ENCODE measurements at places on chromosomes 6 and 20.

GRCh38 chr6:1580109-1580508 lies 29.6 kb upstream of the FOXC1 start:
- DNase-seq, result no peak

DNA sequence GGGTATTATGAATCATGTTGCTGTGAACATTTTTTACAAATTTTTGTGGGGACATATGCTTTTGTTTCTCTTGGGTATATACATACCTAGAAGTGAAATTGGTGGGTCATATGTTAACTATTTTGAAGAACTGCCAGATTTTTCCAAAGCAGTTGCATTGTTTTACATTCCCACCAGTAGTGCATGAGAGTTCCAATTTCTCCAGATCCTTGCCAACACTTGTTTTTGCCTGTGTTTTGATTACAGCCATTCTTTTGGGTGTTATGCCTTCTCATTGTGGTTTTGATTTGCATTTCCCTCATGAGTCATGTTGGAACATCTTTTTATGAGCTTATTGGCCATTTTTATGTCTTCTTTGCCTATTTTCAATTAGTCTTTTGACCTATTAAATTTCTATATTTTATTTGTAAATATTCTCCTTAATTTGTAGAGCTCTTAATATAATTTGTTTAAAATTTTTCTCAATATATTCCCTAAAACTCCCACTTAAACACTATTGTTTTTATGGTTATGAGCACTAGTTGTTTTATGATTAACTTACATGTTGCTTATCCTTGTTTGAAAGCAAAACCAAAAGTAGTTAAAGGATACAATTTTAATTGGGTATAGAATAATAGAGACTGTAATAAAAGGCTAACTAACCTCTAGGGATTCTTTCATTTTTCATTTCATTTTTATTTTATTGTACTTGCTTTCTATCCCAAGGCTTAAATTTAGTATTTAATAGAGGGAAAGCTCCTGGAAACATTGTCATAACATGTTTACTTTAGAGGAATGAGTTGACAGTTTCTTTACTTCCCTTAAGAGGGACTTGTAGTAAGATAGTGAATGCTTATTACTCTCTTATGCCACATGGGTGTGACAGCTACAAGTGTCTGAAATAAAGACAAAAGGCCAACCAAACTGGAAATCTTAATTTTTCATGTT lies 5.5 kb downstream of the UBR2 start:
- DNase-seq, result no peak

DNA sequence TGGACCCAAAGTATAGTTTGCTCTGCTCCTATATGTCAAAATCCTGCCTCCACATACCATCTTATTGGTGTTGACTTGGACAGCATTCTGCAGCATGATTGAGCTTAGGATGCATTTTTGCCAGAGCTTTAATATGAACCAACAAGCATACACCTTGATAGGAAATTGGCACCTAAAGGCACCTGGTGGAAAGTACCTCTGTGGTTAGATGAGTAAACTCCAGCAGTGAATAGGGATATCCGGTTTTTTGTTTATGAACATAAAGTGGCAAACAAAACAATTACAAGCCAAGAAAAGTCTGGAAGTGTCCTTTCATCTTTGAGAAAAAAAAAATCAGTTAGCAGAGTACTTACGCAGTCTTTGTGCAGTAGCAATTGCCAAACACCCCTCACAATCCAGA lies 6.2 kb upstream of the CYP24A1 start:
- DNase-seq, result no peak

GRCh38 chr20:59035381-59035780 lies 3.2 kb upstream of the ATP5F1E start:
- no peak for DNase-seq

DNA sequence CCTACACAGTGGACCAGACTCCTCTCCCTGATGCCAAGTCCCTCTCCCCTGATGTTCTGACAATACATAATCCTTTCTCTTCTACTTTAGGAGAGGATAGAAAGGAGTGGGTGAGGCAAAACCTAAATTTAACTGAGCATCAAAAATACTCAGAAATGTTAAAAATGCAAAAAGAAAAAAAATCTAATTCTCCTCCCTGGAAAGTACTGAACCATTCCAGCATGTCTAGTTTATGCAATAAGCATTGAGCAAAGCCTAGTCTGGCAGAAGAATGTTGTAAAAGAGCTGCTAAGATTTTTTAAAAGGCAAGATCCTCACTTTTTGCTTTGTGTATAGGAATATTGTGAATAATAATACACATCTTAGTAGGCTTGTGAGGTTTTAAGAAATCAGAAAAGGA lies 116.6 kb upstream of the STXBP5 start:
- no peak for DNase-seq

- DNase-seq, result peak; percentile 19
These were observed 612 bp downstream of the ADAT2 start for GRCh38 chr6:143449714-143450452.

GRCh38 chr6:124053315-124053714 lies 249.7 kb downstream of the NKAIN2 start:
- DNase-seq, result no peak

DNA sequence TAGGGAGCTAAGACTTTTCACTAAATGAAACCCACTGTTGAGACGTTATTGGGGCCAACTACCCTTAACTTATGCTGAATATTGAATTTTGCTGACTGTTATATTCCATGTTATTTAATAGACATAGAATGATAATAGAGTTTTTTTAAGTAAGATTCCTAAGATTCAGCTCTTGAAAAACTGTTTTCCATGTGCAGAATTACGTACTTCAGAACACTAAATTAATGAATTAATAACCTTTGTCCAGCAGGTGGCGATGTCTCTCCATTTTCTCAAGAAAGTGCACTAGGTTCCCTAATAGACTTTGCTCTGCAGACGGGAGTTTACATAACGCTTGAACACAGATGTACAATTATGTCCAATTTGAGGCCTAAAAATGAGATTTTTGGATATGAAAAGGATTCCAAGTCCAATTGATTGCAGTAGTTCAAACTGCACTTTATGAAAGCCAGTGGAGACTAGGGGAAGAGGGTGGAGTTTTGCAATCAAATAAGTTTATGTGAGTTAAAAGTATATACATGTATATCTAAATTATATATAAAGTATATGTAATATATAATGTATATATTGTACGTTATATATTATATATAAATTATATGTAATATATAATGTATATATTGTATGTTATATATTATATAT lies 282.1 kb downstream of the UST start:
- DNase-seq, result peak; percentile 56

- peak; percentile 86 for DNase-seq
These were observed 86.0 kb downstream of the DHX35 start for GRCh38 chr20:39048000-39048696.

- DNase-seq, result peak; percentile 72
These were observed 39.8 kb upstream of the MYL9 start for GRCh38 chr20:36501367-36502006.

DNA sequence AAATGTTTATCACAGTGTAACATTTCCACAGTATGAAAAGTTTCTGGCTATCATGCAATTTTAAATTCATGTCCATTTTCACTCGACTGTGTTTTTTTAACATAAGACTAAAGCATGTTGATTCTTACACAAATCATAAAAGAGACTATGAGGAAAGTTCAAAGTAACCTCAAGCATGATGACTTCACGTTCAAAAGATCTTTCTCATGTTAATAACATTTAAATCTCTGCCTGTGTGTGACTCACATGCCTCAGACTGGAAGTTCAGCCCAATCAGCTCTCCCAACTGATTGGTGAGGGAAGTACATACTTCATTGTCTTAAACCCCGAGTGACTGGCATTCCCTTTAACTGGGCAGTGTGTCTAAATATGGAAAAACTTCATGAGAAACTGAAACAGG lies 37.4 kb downstream of the ATXN1 start:
- no peak for DNase-seq

DNA sequence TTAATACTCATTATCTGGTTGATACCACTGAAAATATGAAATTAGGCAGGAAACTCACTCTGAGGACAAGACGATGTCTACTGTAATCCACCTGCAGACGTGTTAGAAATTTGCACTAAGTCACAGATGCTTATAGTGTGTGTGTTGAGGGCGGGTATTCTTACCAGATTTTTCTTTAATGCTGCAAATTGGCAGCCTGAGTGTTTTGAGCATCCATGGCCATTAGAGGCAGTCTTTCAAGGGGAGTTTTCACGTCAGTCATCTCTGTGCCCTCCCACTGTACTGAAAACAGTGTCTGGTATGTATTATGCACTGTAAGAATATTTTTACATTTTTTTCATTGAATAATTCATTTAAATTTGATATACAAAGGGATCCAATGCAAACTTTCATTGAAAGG lies 266.5 kb upstream of the QKI start:
- no peak for DNase-seq

GRCh38 chr6:123610779-123611178 lies 26.0 kb downstream of the TRDN start:
- DNase-seq, result no peak

- no peak for DNase-seq
These were observed 990.5 kb upstream of the CITED2 start for GRCh38 chr6:140364916-140365315.

GRCh38 chr6:111651185-111652034 lies 45.7 kb upstream of the TRAF3IP2 start:
- no peak for DNase-seq

- DNase-seq, result peak; percentile 37
These were observed 20.6 kb upstream of the ARHGAP18 start for GRCh38 chr6:129730477-129731165.

DNA sequence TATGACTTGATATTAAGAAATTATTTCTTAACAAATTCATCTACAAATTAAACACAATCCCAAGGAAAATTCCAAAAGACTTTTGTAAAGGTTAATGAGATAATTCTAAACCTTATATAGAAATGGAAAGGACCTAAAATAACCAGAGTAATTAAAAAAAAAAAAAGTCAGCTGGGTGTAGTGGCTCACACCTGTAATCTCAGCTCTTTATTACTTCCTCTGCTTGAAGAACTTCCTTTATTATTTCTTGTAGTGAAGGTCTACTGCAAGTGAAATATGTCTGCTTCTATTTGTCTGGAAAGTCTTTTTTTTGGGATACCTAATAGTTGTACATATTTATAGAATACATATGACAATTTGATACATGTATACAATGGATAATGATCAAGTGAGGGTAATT lies 20.2 kb upstream of the BLCAP start:
- no peak for DNase-seq

- DNase-seq, result no peak
These were observed 12.4 kb downstream of the HTR1B start for GRCh38 chr6:77450924-77451323.

GRCh38 chr20:20480689-20481088 lies 112.8 kb downstream of the INSM1 start:
- no peak for DNase-seq

- DNase-seq, result no peak
These were observed 47.6 kb downstream of the MRAP2 start for GRCh38 chr6:84081222-84081621.

DNA sequence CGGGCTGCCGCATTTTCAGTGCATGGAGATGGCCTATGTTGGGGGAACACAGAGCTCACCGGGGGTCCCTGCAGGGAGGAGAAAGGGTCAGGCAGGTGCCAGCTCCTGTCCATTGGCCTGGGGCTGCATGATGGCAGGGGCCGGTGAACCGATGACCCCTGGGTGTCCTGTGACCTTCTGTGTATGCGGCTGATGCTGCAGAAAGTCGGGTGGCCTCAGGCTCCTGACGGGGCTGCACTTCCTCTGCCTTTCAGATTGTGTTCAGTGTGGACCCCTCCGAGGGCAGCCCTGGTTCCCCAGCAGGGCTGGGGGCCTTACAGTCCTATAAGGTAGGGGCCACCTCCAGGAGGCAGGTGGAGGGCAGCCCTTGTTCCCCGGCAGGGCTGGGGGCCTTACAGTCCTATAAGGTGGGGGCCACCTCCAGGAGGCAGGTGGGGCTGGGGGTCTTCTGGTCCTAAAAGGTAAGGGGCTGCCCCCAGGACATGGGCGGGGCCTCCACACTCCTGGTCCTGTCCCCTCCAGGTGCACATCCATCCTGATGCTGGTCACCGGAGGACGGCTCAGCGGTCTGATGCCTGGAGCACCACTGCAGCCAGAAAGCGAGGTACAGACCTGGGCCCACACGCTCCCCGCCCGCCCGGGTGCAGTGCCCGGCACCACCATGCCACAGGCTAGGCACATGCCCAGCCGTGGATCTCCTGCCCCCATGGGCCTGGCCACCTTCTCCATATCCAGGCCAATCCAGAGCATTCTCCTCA lies 11.0 kb upstream of the TNFRSF6B start:
- no peak for DNase-seq
